ENCODE measurements at places on chromosomes 13 and 19.

- no peak for ATAC-seq
Observed at GRCh38 chr13:60260440-60260839, 96.7 kb upstream of the DIAPH3 start.

- ATAC-seq = no peak
Observed at GRCh38 chr19:56161534-56161933, 14.3 kb upstream of the GALP start.

- ATAC-seq = no peak
Observed at GRCh38 chr13:76641056-76641455, 245.1 kb downstream of the KCTD12 start.

DNA sequence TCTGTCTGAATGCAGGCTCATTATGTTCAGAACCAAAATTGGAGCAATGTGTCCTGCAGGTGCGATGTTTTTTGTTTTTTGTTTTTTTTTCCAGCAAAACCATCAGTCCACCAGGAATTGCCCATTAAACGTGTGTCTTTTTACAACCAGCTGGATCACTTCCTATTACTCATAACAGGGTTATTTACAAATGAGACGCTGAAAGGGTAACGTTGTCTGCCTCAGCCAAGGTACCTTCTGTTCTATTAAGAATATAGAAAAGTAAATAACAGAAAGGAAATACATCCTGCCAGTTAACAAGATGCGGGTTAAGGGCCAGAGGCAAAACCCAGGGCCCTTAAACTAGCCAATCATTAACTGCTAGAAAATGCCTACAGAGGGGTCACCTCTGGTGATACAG lies 590.4 kb downstream of the TBC1D4 start:
- ATAC-seq = no peak

DNA sequence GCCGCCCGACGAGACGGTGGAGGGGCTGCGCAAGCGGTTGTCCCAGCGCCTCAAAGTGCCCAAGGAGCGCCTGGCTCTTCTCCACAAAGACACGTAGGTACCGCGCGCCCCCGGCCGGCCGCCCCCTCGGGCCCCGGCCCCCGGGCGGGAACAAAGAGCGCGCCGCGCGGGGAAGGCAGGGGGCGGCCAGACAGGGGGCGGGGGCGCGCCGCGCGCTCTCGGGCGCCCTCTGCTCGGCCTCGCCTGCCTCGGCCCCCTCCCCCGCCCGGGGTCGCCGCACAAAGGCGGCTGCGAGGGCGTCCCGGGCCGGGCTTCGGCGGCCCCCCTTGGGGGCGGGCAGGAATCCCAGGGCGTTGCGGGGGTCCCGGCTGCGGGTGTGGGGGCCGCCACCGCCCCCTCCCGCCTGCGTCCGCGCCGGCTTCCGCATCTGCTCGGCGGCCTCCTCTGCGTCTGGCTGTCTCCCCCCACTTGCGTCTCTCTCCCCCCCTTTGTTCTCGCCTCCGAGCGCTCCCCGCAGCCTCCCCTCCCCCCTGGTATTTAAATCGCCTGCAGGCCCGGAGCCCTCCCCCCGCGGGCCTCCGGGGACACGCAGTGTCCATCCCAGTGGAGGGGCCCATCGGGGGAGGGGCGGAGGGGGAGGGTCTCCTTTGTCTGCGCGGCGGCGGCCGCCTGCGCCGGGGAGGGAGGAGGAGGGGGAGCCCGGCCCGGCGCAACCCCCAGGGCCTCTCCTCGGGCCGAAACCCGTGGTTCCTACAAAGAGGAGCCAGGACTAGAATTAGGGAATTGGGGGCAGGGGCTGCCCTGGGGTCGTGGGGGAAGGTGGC lies 2.3 kb downstream of the MIDN start:
- no peak for ATAC-seq

- ATAC-seq = no peak
Observed at GRCh38 chr13:49319551-49319950, 71.8 kb downstream of the CDADC1 start.

GRCh38 chr13:48804821-48805601 lies 151.3 kb downstream of the CYSLTR2 start:
- ATAC-seq = peak; percentile 42

DNA sequence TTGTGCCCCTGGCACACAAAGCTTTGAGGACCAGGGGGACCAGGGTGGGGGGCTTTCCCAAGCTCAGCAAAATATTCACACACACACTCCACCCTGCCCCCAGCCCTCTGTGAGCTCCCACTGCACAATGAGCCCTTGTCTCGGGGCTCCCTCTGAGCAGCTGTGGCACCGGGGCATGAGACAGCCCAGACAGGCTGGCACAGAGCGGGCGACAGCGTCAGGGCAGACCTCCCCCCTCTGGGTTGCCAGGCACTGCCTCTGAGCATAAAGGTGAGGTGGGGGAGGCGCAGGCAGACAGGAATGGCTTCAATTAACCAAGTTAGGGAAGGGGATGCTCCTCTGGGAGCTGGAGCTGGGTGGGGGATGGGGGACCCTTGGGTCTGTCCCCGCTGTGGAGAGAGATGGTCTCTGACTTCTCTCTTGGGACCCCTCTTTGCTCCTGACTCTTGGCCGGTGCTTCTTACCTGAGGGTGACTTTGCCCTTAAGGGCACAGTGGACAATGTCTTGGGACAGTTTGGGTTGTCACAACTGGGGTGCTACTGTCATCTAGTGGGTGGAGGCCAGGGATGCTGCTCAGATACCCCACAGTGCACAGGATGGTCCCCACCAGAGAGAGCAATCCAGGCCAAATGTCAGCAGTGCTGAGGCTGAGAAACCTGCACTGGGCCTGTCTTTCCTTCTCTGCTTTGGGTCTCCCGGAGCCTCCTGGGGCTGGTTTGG lies 30.3 kb downstream of the LYL1 start:
- ATAC-seq = no peak

- ATAC-seq = no peak
Observed at GRCh38 chr13:25927363-25927762, 124.5 kb downstream of the SHISA2 start.

DNA sequence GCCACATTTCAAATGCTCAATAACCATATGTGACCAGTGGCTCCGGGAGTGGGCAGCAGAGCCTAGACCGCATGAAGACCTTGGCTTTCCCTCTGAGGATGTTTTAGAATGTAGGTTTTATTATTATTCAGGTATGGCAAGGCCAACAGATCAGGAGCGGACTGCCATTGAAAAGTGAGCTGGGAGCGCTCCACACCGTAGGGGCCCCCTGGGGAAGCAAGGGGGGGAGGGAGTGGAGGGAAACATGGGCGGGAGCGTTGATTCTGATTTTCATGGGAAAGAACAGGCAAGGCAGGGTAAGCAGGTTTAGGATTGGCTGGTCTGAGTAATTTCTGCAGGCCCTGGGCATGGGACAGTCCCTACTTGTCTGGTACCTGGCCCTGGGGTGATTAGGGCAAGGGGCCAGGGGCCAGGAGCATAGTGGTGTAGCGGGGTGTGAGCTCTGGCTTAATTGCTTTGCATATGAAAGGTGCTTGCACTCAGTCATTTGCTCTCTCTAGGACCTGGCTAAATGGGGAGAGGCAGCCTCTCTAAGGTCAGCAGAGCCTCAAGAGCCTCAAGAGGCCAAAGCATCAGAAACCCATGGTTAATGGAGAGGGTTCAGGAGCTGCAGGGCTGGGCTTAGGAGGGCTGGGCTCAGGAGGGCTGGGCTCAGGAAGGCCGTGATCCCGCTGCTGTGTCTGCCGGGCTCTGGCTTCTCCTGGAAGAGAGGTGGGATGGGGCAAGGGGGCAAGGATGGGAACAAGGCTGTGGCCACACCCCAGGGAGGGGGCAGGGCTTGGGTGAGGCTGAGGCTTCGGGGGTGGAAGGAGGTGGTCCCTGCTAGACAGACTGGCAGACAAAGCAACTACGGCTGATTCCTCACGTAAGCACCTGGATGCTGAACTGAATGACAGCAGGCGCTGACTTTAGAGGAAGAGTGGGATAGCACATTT lies 82.0 kb upstream of the WASF3 start:
- ATAC-seq = peak; percentile 24

GRCh38 chr19:48158210-48158790 lies 11.8 kb downstream of the LIG1 start:
- no peak for ATAC-seq

GRCh38 chr13:39616087-39616694 lies 13.2 kb upstream of the LHFPL6 start:
- ATAC-seq = peak; percentile 48

DNA sequence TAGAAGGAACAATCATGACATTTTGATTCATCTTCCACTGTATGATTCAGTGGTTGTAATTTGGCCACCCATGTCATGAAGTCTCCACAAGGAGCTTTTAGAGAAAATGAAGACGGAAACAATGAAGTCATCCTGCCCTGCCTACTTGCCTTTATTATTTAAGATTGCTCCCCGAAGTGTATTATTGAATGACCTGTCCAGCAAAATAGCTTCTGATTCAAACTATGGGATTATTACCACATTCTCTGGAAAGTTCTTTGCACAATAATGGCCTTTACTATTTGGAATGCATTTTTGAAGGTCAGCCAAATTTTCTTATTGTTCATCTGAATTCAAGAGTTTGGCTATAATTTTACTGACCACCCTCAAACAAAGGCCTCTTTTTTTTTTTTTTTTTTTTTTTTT lies 77.8 kb upstream of the RFC3 start:
- ATAC-seq = no peak

- ATAC-seq = no peak
Observed at GRCh38 chr13:82687884-82688283, 1194.4 kb downstream of the SLITRK1 start.

DNA sequence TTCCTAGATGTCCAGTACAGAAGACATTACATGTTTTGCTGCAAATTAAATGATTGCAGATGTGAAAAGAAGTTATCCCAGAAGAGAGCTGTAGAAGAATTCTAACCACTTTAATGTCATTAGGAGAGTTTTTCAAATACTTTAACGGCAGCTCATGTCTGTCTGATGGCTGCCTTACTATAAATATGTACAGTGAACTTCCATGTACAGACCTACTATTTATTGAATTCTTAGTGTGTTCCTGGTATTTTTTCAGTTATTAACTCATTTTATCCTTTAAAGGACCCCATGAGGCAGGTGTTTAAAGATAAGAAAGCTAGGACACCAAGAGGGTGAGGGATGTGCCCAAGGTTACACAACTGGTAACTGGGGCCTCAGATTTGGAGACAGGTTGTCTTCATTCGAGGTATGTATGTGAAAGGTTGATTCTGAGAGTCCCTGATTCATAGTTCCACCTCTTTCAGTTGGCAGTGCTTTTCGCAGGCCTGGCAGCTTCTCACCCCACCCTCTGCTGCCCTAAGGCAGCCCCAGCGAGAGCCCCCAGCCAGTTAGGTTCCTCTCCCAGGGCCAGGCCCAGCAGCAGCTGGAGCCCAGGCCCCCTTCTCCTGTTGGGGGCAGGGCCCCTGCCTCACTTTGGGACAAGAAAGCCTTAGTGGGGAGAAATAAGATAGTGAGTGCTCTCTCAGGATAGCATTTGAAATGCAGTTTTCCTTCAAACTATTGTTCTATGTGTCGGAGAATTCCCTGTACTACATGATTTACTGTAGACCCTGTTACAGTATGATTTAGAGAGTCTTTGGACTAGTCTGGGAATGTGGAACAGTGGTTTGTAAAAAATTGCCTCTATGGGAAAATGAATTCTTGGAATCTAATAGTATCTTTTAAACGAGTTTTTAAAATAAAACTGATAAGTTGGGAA lies 67.7 kb upstream of the TEX29 start:
- no peak for ATAC-seq

Data from stimulated activated memory B cell treated with anti-CD40 and anti-IgM and Interleukin-4, amounts not matched to agents 10 μg/mL and 1 μg/mL and 100 μg/mL, for 72 hours (primary cell).